Bronchus fibroblast of lung (primary cell): ENCODE measurements at places on chromosomes 1 and 21. TPM values are rescaled to one million over a fixed set of nuclear protein-coding genes. Genes with fewer than 3 reads are reported as not detected.

The WNT4 gene
- total RNA-seq, result not detected in 2 replicates

The CTH gene
- total RNA-seq, result 9.2 TPM in 2 replicates

The AGO4 gene
- total RNA-seq, result 3.1 and 3.2 TPM in 2 replicates

The FMOD gene
- 2.2 TPM in 2 replicates for total RNA-seq

The LCE6A gene
- total RNA-seq, result not detected in 2 replicates
